NCI-H2227 treated with DMSO at 0.1 percent for 48 hours (cell line): ENCODE measurements at places on chromosomes 12 and 14.

DNA sequence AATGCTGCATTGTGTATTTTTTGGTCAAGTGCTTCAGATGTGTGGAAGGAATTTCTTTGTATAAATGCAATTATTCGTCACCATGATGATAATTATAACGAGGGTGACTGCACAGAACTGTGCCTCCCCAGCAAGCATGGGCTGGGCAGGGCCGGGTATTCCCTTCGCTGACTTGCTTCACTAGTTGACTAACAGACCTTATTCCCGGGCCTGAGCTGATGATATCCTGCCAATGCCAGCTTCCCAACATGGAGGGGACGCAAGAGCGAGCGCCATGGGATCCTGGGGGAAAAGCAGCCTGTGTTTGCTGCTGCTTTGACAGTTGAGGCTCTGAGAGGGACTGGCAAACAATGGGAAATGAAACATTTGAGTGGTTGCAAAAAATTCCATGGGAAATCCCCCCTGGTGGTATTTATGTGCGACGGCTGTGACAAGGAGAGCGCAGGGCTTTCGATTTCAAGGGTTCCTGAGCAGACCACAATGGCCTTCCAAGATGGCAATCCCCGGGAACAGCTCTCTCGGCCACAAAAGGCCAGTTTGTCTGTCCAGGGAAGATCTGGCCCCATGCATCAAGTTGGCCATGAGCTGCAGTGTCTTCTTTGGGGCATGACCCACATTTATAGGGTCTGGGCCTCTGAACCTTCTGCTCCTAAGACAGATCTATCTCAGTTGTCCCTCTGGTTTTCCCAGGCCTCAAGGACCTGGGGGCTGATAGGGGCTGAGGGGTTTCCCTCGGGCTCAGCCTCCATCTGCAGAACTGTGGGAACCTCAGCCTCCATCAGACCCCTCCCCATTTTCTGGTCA, 21.9 kb upstream of the MAP1LC3B2 start:
- DNase-seq = no peak

- no peak for DNase-seq
Measured at GRCh38 chr12:22046968-22047390, 961 bp downstream of the CMAS start.

DNA sequence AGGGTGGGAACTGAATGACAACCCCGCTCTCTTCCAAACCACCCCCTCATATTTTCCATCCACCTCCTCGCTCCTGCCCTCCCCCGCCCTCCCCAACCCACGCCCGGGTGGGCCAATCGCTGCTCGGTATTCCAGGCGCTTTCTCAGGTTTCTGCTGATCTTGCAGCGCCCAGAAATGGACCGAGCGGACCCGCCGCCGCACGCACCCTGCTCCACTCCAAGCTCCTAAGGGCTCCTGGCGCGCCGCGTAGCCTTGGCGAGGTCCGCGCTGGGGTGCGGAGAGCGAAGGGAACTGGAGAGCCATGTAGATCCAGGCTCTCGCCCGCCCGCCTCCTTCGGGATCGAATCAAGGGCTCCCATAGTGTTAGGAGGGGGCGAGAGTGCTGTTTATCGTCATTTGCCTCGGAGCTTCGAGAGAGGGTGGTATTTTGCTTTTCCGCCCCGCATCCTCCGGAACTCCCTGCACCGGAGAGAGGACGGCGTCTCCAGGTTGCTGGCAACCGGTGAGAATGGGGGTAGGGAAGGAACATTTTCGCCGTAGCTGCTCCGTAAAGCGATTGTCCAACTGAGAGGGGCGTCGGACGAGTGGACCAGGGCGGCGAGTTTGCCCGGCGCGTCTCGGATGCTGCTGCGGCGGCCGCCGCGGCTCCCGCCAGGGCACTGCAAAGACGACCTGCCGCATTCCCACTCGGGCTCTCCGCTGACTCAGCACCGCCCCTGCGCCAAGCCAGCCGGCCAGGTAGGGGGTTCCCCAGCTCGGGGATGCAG, at the start of gene KCNA1:
TSS of gene KCNA1 (plus strand) at position 172 of the 768 bp plus-strand sequence. CDS start 1,474 bp downstream, outside the sequence.
- no peak for DNase-seq

GRCh38 chr14:96631030-96631429, 128.8 kb downstream of the PAPOLA start:
- DNase-seq = no peak

- peak; percentile 48 for DNase-seq
Measured at GRCh38 chr12:132108211-132108832, 35.8 kb downstream of the DDX51 start.

DNA sequence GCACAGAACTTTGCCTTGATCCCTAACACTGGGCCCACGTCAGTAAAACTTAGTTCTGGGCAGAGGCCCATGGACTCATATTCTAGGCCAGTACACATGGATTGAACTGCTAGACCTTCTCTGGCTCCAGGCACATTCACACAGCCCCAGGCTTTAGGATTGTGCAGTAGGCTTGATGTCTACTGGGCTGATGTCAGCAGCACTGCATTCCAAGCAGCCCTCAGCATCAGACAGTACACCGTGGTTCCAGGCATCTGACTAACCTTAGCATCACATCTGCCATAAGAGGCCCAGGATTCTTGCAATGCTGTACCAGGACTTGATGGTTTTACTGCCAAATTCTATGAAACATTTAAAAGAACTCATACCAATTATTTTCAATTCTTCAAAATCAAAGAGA, 301.9 kb downstream of the CCER1 start:
- DNase-seq = no peak

- no peak for DNase-seq
Measured at GRCh38 chr12:125140279-125141209, 75.3 kb downstream of the AACS start.

DNA sequence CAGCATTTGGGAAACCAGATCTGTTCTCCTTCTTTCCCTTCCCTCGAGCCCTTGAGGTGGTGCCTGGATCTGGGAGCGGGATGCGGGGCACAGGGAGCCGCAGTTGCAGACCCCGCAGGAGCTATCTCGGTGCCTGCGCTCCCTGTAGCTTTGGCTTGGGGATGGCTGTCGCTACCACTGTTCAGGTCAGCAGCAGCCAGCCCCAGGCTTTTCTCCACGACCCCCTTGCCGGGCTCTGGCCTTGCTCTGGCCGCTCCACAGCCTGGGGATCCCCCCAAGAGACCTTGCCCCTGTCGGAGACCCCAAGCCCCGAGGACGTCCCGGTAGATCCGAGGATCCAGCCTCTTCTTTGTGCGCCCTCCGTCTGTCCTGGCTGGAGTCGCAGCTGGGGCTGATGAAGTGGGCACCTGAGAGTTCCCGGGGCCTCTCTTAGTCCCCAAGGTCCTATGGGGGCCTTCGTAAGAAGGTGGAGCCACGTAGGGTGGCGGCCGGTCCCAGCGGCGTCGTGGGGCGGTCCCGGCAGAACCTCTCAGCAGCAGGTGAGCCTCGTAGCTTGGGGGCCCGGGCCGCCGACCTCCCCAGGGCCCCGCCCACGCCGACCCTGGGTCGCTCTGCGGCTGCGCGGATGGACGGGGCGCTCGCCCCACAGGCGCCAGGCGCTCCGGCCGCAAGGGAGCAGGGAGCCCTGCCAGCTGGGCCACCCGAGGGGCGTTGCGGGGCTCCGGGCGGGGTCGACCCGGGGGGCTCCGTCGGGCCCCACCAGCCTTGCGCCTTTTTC, 1.3 kb downstream of the DDN start:
- DNase-seq = no peak

GRCh38 chr12:131572626-131573025, 138.3 kb upstream of the SFSWAP start:
- DNase-seq = no peak

GRCh38 chr12:130764073-130764472, 48.0 kb upstream of the RIMBP2 start:
- DNase-seq = no peak

- DNase-seq = no peak
Measured at GRCh38 chr12:19970821-19971220, 397.5 kb upstream of the PDE3A start.

DNA sequence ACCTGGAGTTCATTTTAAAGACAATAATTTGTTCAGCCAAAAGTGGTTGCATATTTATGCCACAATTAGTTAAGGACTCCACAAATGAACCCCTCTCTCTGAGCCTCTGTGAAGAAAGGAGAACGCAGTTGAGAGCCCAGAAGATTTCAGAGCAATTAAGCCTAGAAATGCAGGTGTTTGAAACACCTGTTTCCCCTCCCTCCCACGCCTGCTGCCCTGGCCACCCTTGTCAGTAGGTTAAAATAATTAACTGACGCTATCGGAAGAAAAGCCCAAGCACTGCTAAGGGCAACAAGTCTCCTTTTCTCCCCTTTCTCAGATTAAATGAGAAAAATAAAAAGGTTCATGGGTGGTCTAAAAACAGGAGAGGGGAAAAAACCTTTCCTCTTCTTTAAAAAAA, 99.2 kb downstream of the PPM1A start:
- no peak for DNase-seq

GRCh38 chr14:73725116-73726024, 11.2 kb upstream of the PNMA1 start:
- no peak for DNase-seq

DNA sequence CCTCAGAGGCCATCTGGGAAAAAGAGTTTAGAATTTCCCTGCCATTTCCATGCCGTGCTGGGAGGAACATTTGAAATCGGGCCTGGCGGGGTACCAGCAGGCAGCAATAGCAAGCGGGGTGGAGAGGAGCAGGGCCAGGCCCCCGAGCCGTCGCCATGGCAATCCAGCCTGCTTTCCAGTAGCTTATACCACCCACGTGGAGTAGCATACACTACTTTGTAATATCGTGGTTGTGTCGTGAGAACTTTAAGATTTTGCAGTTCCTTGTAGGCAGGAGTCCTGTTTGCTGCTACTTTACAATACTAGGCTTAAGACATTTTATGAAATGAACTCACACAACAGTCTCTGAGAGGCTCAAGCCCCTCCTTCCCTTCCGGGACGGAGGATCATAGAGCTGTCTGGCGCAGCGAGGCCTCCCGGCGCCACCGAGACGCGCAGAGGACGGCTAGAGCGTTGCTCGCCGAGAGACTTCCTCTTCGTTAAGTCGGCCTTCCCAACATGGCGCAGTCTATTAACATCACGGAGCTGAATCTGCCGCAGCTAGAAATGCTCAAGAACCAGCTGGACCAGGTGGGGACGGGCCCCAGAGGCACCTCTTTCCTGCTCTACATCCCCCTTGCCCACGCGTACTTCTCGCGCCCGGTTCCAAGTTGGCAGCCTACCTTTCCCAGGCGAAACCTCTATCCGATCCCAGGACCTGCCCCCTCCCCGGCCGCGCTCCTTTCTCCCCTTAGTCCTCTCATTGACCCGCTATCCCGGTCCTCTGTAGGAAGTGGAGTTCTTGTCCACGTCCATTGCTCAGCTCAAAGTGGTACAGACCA, at the start of gene PFDN5:
TSS of gene PFDN5 (plus strand) at position 473 of the 821 bp plus-strand sequence. CDS start at position 499, 26 bp downstream.
- peak; percentile 61 for DNase-seq

GRCh38 chr12:88998421-88998820, 353.9 kb downstream of the DUSP6 start:
- DNase-seq = no peak

- DNase-seq = no peak
Measured at GRCh38 chr14:54944737-54945391, 42.2 kb upstream of the GCH1 start.

- DNase-seq = no peak
Measured at GRCh38 chr12:89117448-89118034, 234.8 kb downstream of the DUSP6 start.

DNA sequence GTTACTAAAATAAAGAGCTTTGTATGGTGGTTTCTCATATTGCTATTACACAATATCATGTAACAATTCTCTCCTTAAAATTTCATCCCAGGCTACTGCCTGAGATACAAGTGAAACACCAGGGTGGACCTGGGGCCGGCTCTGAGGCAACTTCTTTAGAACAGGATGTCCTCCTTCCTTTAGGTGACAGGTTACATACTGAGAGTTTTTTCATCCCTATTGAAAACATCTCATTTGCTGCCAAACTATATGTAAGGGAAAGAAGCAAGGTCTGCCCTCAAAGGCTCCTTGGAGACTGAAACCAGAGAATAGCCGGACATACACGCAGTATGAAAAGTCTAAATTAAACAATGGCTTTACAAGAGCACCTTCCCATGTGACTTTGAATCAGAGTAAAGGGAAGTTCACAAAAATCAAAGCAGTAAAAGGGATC, 139.9 kb downstream of the DUSP6 start:
- peak; percentile 7 for DNase-seq

DNA sequence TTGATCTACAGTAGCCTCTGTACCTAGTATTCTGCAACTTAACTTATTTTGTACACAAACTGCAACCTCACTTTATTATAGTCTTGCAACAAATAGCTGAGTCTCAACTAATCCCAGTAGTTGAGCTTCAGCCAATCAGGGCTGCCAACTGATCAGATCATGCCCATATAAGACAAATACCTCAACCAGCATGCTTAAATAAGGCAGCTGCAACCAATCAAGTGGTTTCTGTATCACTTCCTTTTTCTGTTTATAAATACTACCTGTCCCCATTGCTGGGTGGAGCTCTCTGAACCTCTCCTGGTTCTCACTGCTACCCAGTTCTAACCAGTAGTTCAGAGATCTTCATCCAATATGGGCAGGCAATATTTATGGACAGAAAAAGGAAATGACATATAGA, 248.5 kb upstream of the FBXO33 start:
- DNase-seq = no peak

DNA sequence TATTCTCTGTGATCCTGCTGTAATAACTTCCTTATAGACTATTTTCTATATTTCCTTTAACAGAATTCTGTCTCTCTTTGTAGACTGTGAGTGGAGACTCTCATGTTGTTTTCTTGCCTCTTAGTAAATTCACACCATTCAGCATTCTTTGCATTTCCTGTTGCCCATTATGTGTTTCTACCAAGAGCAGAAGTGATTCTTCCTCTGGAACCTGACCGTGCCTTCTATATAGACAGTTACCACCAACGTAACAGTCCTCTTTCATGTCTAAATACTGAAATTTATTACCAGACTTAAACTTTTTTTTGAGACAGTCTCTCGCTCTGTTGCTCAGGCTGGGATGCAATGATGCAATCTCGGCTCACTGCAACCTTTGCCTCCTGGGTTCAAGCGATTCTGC, 31.1 kb downstream of the METAP2 start:
- no peak for DNase-seq

- no peak for DNase-seq
Measured at GRCh38 chr12:88063375-88063774, 34.2 kb upstream of the C12orf50 start.

DNA sequence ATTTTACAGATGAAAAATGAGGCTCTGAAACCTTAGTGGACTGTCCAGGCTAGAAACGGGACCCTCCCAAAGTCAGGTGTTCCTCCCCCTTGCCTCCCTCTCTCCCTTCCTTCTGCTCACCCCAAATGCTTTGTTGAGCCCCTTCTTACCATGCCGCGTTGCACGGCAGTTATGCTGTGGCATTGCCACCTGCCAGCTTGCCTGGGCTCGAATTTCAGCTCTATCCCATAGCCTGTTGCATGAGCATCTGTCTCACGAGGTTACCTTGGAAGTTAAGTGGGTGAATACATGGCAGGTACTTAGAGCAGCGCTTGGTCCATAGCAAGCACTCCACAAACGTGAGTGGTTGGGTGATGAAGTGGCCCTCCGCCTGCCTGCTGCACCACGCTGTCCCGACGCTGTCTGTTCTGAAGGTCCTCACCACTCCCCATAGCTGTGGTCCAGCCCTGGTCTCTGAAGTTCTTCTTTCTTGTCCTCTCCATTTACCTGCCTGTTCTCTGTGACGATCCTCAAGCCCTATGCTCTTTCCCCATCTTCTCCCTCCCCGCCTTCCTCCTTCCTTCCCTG, 269.9 kb downstream of the CACNA1C start:
- DNase-seq = no peak
